ENCODE measurements at places on chromosomes 6 and 20. TPM values are rescaled to one million over a fixed set of nuclear protein-coding genes. Genes with fewer than 3 reads are reported as not detected.

DNA sequence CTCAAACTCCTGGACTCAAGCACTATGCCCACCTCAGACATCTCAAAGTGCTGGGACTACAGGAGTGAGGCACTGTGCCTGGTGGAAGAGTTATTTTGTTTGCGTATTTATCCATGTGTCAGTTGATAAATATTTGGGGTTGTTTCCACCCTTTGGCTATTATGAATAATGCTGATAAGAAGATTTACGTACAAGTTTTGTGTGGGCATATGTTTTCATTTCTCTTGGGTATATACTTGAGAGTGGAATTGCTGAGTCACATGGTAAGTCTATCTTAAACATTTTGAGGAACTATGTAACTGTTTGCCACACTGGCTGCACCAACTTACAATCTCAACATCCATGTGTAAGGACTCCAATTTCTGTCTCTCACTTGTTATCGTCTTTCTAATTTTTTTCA lies 200.3 kb downstream of the RNGTT start:
- DNase-seq, result no peak

Gene IFT52
- total RNA-seq, result 27.7 TPM

Gene COL12A1
- total RNA-seq, result 0.60 TPM

DNA sequence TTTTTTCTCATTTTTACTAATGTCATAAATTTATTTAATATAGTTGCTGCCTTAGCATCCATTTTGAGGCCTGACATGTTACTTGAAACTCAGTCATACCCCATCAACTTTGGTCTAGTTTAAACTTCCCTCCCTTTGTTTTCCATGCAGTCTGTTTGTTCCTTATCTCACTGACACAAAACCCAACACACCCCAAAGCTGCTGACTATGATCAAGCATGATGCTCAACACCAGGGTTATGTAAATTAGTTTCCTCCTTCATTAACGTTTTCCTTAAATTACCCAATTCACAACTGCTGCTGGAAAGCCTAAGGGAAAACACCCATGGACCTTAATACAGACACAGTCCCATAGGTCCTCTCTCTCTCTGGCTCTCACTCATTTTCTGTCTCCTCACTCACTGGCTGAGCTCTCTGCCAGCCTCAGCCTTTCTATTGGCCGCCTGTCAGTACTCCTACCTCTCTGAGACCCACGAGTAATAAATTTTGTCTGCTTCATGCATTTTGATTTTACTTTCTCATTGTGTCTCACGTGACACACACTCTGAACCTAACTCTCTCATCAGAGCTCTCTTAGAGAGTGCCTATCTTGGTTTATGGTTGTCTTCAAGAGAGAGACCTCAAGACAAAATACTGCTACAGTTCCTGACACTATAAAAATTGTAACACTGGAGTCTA lies 904.5 kb downstream of the C6orf118 start:
- DNase-seq, result no peak

DNA sequence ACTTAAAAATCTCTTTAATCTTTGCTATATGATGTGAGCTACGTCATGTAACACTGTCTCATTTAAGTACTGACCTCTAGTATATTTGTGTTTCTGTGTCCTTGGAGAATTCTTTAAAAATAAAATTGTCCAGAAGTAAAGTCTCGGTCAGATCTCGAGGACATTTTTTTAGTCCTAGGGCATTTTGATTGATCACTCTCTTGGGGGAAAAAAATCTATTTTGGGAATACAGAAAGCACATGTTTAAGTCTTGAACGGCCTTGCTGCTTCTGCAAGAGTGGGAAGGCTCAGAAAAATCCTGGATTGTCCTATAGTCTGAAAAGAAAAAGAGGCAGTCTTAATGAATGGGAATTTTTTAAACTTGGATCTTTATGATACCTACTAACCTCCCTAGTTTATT lies 234.3 kb downstream of the UTRN start:
- DNase-seq, result no peak

DNA sequence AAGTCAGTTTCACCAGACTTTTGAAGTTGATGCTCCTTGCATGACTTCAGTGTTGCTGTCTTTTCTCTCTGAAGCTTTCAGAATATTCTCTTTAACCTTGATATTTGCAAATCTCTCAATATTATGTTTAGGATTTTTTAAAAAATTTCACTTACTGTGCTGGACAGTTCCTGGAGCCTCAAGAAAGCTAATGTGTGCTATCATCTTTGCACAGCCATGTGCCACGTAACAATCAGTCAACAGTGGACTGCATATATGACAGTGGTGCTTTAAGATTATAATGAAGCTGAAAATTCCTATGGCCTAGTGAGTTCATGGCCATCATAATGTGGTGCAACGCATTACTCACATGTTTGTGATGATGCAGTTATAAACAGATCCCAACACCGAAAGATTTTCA lies 59.1 kb upstream of the OGFRL1 start:
- DNase-seq, result no peak

Data from lung microvascular endothelial cell (primary cell).